SK-N-SH treated with all-trans-retinoic acid at 6 μM for 48 hours (cell line): ENCODE measurements at places on chromosomes 3 and 15.

DNA sequence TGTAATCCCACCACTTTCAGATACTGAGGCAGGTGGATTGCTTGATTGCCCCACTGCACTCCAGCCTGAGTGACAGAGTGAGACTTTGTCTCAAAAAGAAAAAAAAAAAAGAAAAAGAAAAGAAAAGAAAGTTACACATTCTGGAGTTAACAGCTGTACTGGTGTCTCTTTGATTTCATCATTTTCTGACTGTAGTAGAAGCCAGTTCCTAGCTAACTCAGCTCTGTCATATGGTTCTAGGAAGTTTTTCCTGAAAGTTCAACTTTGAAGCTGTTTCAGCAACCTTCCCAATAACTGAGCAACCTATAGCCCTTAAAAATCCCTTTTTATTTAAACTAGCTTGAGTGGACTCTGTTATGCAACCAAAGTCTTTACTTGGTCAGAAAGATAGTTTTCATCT, 104.6 kb upstream of the STRIT1 start:
- no peak for ATAC-seq

- no peak for ATAC-seq
Measured at GRCh38 chr3:157427901-157428300, 8.7 kb upstream of the PTX3 start.

- ATAC-seq: no peak
Measured at GRCh38 chr3:46214751-46215352, 6.7 kb upstream of the CCR1 start.

DNA sequence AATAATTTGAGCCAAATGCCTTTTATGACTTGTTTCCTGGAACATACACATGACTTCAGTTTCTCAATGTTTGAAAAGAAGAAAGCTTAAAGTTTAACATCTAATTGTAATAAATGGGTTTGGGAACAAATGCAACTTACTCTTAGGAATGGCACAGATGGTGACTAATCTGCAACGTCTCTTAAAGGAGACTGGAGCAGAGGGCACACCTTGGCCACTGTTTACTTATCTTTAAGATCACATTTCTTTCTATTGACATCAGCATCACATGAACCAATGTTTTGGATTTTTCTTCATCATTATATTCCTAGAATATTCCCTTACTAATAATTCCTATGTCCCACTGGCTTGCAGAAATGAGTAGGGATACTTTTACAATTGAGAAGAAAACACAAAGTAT, 229.5 kb downstream of the CHL1 start:
- no peak for ATAC-seq

DNA sequence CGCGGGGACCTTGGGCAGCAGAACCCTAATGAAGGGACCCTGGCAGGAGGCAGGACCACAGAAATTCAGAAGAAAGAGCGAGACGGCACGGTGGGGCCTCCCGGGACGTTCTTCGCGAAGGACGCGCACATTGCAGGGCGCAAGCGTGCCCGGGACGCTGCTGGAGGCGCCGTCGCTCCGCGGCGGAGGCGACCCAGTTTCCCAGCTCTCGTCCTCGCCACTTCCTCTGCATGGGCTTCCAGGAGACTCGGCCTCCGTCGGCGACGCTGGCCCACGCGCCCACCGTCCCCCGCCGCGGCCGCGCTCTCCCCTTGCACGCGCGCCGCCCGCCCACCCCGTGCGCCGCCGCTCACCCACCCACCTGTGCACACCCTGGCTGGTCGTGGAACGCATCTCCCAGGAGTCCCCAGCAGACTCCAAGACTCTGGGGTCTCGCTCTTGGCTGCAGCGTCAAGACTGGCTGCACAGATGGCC, 31.8 kb upstream of the SMAD3 start:
- no peak for ATAC-seq

DNA sequence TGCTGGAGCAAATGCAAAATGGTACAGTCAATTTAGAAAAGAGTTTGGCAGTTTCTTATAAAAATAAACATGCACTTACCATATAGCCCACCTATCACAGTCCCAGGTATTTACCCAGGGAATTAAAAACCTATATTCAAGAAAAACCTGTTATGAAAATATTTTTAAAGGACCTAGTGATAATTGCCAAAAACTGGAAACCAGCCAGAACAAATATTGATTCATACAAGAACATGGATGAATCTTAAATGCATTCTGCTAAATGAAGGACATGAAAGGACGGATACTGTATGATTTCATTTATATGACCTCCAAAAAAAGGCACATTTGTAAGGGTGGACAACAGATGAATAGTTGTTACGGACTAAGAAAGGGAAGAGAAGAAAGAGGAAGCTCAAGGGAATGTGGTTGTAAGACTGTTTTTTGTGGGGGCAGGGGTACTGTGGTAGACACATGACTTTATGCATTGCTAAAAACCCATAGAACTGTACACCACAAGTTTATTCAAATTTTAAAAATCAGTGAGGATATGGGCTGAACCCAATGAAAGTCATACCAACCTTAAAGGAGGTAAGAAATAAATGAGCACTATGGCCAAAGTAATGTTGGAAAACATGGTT, 61.0 kb downstream of the ZBBX start:
- no peak for ATAC-seq

GRCh38 chr15:55683376-55683775, 59.6 kb downstream of the PRTG start:
- ATAC-seq: peak; percentile 95
